ENCODE measurements at places on chromosomes 2 and 18.

DNA sequence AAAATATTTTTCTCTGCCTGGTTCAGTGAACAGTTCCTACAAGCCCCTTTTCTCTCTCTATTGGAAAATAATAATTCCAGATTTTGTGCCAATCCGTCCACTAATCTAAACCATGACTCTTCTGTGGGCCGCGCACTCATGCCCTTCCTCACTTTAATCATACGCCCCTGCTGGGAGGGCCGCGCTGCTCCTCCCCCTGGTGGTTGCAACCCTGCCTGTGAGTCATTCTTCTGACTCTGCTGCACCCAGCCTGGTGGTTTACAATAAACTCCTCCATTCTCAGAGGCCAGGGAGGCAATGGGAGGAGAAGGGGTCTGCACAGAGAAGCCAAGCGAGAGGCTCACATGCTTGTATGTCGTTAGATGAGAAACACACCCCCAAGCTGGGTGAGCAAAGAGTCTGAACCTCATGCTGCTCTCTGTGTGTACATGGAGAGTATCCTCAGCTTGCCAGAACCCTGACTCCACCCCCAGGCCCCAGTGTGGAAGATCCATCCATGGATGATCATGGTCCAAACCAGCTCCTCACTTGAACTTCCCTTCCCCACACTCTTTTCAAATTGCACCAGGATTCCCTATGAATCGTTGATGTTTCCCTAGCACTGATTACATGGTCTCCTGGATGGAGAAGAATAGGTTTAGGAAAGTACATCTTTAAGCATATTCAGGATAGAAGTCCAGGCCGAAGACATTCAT lies 228.9 kb downstream of the ANKRD30B start:
- no peaks in the 10 kb centered on the region for H3K4me1 ChIP-seq
- no peak for DNase-seq
- H3K36me3 ChIP-seq = no peaks in the 10 kb centered on the region
- H3K4me3 ChIP-seq = no peak overlapping the region

DNA sequence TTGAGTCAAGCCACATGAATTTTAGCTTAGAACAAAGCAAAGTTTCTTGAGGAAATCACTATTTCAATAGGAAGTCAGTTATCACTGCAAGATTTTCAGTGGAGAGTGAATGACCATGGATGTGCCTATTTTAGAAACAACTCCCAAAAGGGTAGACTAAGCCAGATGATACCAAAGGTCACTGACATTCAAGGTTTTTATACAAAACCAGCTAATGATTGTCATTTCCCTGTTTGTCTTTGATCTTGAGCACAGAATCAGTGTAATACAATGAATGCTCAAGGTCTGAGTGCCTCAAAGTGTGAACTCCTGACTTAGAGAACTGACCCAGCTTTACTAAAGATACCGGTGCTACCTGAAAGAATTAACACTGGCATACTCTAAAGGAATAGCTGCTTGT lies 60.5 kb downstream of the CDH2 start:
- no peak for DNase-seq
- H3K4me3 ChIP-seq = no peak overlapping the region
- no peaks in the 10 kb centered on the region for H3K27me3 ChIP-seq

GRCh38 chr18:6113650-6114049 lies 218.3 kb upstream of the TMEM200C start:
- H3K4me3 ChIP-seq = no peak overlapping the region
- H3K27me3 ChIP-seq = no peaks in the 10 kb centered on the region
- no peaks in the 10 kb centered on the region for H3K36me3 ChIP-seq
- no peak overlapping the region for H3K27ac ChIP-seq
- H3K4me1 ChIP-seq = no peaks in the 10 kb centered on the region

DNA sequence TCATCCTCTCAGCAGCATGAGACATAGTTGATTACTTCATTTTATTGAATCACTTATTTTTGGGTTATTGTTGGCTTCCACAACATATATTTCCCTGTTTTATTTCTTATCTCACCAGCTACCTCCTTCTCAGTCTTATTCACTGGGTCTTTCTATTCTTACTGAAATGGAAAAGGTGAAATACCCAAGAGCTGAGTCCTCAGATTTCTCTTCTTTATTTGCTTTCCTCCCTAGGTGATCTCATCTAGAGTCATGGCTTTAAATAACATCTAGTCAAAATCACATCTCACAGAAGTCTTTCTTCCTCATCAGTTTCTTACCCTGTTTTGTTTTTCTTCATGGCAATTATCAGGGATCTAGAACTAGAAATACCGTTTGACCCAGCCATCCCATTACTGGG lies 105.0 kb upstream of the RBBP8 start:
- H3K4me3 ChIP-seq = no peak overlapping the region
- H3K27me3 ChIP-seq = no peaks in the 10 kb centered on the region
- peak overlapping the region; percentile 53 for H3K27ac ChIP-seq
- H3K4me1 ChIP-seq = no peaks in the 10 kb centered on the region
- H3K36me3 ChIP-seq = no peaks in the 10 kb centered on the region

DNA sequence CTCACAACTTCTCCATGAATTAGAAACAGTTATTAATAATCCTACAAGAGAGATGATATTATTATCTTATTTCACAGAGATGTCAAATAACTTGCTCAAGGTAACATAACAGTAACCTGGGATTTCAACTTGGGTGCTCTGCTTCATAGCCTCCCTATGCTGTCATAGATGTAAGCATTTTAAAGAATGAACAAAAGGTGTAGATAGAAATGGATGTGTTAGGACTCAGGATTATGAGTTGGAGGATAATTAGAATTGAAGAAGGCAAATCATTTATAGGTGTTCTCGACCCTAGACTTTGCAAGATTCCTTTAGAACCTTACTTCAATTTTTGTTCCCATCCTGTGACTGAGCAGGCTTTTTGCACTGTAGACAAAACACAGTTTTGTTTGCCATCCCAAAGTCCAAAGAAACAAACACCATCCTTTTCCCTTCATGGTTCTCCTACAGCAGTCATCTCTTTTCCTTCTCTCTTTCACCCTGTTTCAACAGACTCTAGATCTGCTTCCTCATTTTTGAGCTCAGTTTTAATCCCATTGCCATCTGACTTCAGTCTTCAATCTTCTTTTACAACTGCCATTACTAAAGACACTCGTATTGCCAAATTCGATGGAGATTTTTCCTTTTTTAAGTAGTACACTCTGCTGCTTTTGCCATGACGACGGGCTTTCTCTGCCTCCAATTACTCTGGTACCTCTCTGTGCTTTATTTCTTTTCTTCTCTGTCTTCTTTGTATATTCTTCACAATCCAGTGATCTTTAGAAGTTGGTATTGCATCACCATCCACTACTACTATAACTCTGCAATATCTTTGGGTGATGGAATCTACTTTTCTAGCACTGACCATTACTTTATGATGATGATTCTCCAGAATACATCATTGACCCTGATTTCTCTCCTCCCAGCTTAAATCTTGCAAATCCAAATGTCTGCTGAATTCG lies 4.5 kb downstream of the HNMT start:
- H3K27me3 ChIP-seq = no peaks in the 10 kb centered on the region
- no peaks in the 10 kb centered on the region for H3K36me3 ChIP-seq
- no peak overlapping the region for H3K4me3 ChIP-seq
- H3K4me1 ChIP-seq = peaks cover 59% of the 10 kb centered on the region
- no peak overlapping the region for H3K27ac ChIP-seq

- no peaks in the 10 kb centered on the region for H3K27me3 ChIP-seq
- peaks cover 4% of the 10 kb centered on the region for H3K36me3 ChIP-seq
- H3K4me3 ChIP-seq = no peak overlapping the region
- no peak for DNase-seq
- no peak overlapping the region for H3K27ac ChIP-seq
Measured at GRCh38 chr2:20781656-20782265, 41.1 kb downstream of the LDAH start.

- H3K4me1 ChIP-seq = no peaks in the 10 kb centered on the region
- no peak overlapping the region for H3K4me3 ChIP-seq
- H3K27me3 ChIP-seq = no peaks in the 10 kb centered on the region
- H3K27ac ChIP-seq = no peak overlapping the region
Measured at GRCh38 chr2:117085256-117085655, 729.2 kb upstream of the DDX18 start.

- DNase-seq = no peak
- H3K36me3 ChIP-seq = no peaks in the 10 kb centered on the region
- H3K27ac ChIP-seq = no peak overlapping the region
- H3K27me3 ChIP-seq = no peaks in the 10 kb centered on the region
Measured at GRCh38 chr2:7071916-7072556, 154.8 kb downstream of the RNF144A start.

GRCh38 chr2:219638217-219638947 lies 11.0 kb downstream of the SLC4A3 start:
- peaks cover 15% of the 10 kb centered on the region for H3K4me1 ChIP-seq
- no peak overlapping the region for H3K27ac ChIP-seq
- no peaks in the 10 kb centered on the region for H3K27me3 ChIP-seq
- no peak for DNase-seq
- H3K4me3 ChIP-seq = no peak overlapping the region

DNA sequence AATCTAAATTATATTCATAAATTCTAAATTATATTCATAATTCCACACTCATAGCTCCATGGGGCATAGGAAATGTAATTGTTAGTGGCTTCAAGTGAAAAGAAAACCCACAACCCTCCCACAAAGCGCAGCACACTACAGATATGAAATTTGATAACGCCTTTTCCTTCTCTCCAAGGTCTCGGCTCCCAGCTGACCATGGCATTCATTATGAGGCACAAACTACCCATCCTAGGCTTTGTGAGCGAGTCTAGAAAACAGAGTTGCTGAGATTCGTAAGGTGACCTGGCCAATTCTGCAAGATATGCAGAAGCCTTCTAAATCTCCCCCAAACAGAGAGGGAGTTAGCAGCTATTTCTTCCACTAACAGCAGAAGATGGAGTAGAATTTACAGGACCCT lies 5.4 kb downstream of the NPPC start:
- peaks cover 5% of the 10 kb centered on the region for H3K4me1 ChIP-seq
- no peaks in the 10 kb centered on the region for H3K27me3 ChIP-seq
- H3K4me3 ChIP-seq = no peak overlapping the region

DNA sequence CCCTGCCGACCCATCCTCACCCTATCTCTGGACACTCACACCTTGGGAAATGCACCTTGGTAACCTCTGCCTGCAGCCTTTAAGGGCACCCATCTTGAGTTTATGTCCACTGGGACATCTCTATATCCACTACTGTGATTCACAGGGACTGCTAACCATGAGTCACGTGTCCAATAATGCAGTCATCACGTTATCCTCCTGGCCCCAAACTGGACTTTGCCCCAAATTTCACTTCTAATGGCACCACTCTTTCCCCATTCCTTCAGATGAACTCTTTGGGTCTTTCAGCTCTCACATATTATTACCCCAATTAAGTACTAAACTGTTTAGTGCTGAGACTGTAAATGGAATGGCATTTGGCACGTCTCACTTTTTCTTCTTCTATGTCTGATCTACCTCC lies 71.2 kb upstream of the TMEM200C start:
- no peaks in the 10 kb centered on the region for H3K27me3 ChIP-seq
- H3K27ac ChIP-seq = no peak overlapping the region
- peaks cover 11% of the 10 kb centered on the region for H3K4me1 ChIP-seq
- no peak overlapping the region for H3K4me3 ChIP-seq

- H3K36me3 ChIP-seq = peaks cover 7% of the 10 kb centered on the region
- DNase-seq = no peak
- H3K27ac ChIP-seq = peak overlapping the region; percentile 53
- H3K4me1 ChIP-seq = no peaks in the 10 kb centered on the region
Measured at GRCh38 chr2:86066007-86066578, 39.6 kb downstream of the POLR1A start.

- H3K27ac ChIP-seq = no peak overlapping the region
- no peaks in the 10 kb centered on the region for H3K27me3 ChIP-seq
- H3K36me3 ChIP-seq = no peaks in the 10 kb centered on the region
- no peak for DNase-seq
Measured at GRCh38 chr2:220767591-220768255, 804.4 kb downstream of the EPHA4 start.

DNA sequence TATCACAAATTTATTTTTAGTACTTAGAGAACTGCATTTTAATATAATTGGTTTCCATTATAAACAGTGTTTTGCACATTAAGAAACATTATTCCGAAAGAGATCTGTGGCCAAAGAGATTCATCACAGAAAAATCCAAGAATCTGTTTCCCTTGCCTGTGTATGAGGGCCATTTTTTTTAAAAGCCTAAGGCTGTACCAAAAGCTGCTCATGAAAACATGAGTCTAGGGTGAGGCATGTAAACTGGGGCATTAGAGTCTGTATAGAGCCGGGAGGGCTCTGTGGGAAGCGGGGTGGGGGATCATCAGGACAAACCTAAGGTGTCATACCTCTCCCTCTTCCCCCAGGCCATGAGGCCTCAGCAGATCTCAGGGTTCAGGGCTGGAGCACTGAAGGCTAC lies 223.8 kb downstream of the FBXO15 start:
- no peaks in the 10 kb centered on the region for H3K27me3 ChIP-seq
- H3K4me1 ChIP-seq = no peaks in the 10 kb centered on the region
- no peak overlapping the region for H3K4me3 ChIP-seq
- no peak overlapping the region for H3K27ac ChIP-seq

DNA sequence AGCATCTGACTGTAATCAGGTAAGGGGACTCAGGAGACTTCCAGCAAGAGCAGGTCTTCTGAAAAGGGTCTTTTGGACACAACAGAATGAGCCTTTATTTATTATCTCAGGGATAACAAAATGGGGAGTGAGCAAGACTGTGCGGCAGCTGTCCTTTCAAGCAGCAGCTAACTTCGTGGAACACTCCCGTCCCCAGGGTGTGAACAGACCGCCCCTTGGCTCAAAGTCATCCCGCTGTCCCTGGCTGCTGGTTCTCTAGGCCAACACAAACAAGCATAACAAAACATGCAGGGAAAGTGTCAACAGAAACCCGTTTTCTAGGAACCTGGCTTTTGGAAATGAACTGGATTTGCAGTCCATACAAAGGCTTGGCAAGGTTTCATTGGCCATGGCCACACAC lies 787.9 kb upstream of the FANCL start:
- no peak for DNase-seq
- no peaks in the 10 kb centered on the region for H3K4me1 ChIP-seq
- H3K4me3 ChIP-seq = no peak overlapping the region

- H3K27me3 ChIP-seq = no peaks in the 10 kb centered on the region
- H3K4me3 ChIP-seq = no peak overlapping the region
- H3K4me1 ChIP-seq = peaks cover 15% of the 10 kb centered on the region
- no peak overlapping the region for H3K27ac ChIP-seq
- no peak for DNase-seq
Measured at GRCh38 chr2:180222644-180223043, 215.5 kb upstream of the CWC22 start.

- H3K27me3 ChIP-seq = no peaks in the 10 kb centered on the region
- H3K36me3 ChIP-seq = no peaks in the 10 kb centered on the region
- H3K4me3 ChIP-seq = no peak overlapping the region
- DNase-seq = no peak
Measured at GRCh38 chr2:211361383-211361782, 805.0 kb downstream of the CPS1 start.

GRCh38 chr2:240559286-240559685 lies 871 bp upstream of the DUSP28 start:
- H3K4me1 ChIP-seq = peaks cover 69% of the 10 kb centered on the region
- peak overlapping the region; percentile 93 for H3K4me3 ChIP-seq
- DNase-seq = no peak
- no peaks in the 10 kb centered on the region for H3K27me3 ChIP-seq
- no peak overlapping the region for H3K27ac ChIP-seq

GRCh38 chr18:29652797-29653196 lies 1389.7 kb downstream of the DSC3 start:
- H3K4me1 ChIP-seq = no peaks in the 10 kb centered on the region
- DNase-seq = no peak
